CD4-positive, alpha-beta memory T cell (primary cell): ENCODE measurements at places on chromosomes 5 and 9.

- H3K27ac ChIP-seq, result no peak overlapping the region
- H3K27me3 ChIP-seq, result no peaks in the 10 kb centered on the region
- no peaks in the 10 kb centered on the region for H3K36me3 ChIP-seq
- no peak for DNase-seq
- H3K4me1 ChIP-seq, result peaks cover 4% of the 10 kb centered on the region
- no peak overlapping the region for H3K4me3 ChIP-seq
These were observed 13.6 kb downstream of the AHRR start for GRCh38 chr5:334903-335739.

GRCh38 chr9:126420135-126420534, 93.5 kb downstream of the MVB12B start:
- H3K4me3 ChIP-seq, result no peak overlapping the region
- H3K27me3 ChIP-seq, result no peaks in the 10 kb centered on the region
- no peak for DNase-seq
- H3K36me3 ChIP-seq, result no peaks in the 10 kb centered on the region
- no peak overlapping the region for H3K27ac ChIP-seq

DNA sequence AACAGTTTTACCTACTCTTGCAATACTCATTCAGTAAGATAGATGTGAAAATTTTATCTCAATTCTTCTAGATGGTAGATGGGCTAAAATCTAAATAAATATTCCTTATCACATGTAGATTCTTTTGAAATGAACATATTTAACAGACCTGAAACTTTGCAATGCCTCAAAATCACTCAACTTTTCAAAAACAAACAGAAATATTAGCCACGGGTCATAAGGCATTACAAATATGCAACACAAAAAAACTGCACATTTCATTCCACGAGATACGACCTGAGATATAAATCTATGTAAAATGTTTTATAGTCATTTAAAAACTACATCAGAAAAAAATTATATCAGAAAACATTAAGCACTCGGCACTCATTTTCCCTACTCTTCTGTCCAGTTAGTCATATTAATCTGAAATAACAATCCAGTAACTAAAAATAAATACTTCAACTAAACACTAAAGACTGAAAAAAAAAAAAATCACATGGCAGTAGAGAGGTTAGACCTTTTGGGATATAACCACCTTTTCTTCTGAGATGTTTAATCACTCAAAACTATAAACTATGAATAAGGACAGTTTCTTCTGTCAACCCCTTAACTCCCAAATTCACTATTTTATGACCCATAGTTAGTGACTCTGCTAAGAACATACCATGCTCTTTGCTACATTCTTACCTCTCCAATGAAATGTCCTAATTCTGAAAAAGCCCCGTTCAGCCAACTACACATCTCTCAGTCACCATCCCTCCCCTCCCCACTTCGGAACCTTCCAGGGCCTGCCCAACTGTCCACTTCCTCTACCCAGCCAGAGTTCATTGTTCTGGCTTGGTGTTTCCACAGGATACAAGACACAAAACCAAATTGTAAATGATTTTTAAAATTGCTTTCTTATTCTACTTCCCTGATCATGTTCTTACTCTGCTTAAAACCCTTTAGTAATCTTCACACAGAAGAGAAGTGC, 6.4 kb downstream of the HOMER1 start:
- H3K4me1 ChIP-seq, result peaks cover under 1% of the 10 kb centered on the region
- no peak overlapping the region for H3K4me3 ChIP-seq

DNA sequence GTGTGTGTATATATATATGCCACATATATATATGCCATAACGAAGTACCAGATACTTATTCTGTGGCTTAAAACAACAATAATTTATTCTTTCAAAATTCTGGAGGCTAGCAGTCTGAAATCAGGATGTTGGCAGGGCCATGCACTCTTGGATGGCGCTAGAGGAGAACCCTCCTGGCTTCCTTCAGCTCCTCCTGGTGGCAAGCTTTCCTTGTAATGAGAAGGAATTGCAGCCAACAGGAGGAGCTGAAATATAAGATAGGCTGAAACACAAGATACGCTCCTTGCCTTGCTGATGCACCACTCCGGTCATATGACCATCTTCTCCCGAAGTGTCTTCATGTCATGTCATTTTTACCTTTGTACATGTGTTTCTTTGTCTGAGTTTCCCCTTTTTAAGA, 368.1 kb upstream of the CTNND2 start:
- H3K27me3 ChIP-seq, result no peaks in the 10 kb centered on the region
- H3K27ac ChIP-seq, result no peak overlapping the region
- DNase-seq, result no peak

DNA sequence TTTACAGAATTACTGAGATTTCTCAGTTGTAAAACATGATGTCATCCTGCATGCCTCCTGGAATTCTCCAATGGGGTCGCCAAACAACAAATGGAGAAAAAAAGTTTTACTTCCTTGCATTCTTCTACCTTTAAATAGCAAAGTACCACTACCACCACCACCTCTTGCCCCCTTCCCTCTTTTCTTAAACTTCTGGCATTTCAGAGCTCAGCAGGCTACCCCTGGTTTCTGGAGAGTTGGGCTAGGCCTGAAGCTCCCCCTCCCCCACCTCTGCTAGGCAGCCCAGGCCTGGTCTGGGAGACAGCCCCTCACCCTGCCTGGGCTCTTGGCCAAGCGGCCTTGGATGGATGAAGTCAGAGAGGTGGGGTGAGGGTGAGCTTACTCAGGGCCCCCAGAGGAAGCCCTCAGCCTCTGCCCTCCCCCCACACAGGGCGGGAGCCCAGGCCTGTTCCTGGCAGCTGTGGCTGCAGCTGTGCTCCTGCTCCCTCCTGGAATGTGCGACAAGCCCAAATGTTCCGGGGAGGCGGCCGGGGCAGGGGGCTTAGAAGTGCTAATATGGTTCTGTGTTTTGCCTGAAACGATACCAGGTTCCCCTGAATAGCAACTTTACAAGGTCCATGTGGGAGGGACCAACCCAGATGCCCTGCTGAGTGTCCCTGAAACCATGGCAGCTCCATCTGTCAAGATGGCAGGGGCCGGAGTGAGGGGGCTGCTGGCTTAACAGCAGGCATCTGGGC, 6.0 kb upstream of the CCIN start:
- no peak for DNase-seq
- peaks cover 12% of the 10 kb centered on the region for H3K4me1 ChIP-seq
- H3K36me3 ChIP-seq, result peaks cover 3% of the 10 kb centered on the region
- H3K4me3 ChIP-seq, result no peak overlapping the region
- H3K27ac ChIP-seq, result no peak overlapping the region

DNA sequence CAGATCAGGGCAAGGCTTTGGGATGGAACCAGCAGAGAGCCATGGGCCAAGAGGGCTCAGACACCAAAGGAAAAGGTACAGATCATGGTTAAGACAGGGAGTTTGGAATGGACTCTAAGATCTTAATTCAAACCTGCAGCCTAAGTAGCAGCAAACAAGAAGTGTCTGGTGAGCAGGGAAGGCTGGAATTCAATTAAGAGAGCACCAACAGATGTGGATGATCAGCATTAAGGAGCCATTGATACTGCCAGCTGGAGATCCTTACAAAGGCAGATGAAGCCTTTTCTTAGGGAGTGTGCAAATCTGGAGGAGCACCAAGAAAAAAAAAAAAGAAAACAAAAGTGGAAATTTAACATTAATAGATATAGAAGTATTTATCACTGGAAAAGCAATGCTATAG, 516.8 kb downstream of the RASEF start:
- H3K36me3 ChIP-seq, result no peaks in the 10 kb centered on the region
- no peak for DNase-seq
- H3K4me1 ChIP-seq, result no peaks in the 10 kb centered on the region
- no peak overlapping the region for H3K4me3 ChIP-seq

GRCh38 chr5:54965806-54966205, 19.6 kb downstream of the ESM1 start:
- H3K27me3 ChIP-seq, result no peaks in the 10 kb centered on the region
- H3K4me1 ChIP-seq, result no peaks in the 10 kb centered on the region
- H3K27ac ChIP-seq, result no peak overlapping the region

- no peaks in the 10 kb centered on the region for H3K36me3 ChIP-seq
- peaks cover 50% of the 10 kb centered on the region for H3K4me1 ChIP-seq
- H3K4me3 ChIP-seq, result no peak overlapping the region
- no peaks in the 10 kb centered on the region for H3K27me3 ChIP-seq
- DNase-seq, result no peak
- H3K27ac ChIP-seq, result no peak overlapping the region
These were observed 6.9 kb upstream of the EMB start for GRCh38 chr5:50447941-50448340.

DNA sequence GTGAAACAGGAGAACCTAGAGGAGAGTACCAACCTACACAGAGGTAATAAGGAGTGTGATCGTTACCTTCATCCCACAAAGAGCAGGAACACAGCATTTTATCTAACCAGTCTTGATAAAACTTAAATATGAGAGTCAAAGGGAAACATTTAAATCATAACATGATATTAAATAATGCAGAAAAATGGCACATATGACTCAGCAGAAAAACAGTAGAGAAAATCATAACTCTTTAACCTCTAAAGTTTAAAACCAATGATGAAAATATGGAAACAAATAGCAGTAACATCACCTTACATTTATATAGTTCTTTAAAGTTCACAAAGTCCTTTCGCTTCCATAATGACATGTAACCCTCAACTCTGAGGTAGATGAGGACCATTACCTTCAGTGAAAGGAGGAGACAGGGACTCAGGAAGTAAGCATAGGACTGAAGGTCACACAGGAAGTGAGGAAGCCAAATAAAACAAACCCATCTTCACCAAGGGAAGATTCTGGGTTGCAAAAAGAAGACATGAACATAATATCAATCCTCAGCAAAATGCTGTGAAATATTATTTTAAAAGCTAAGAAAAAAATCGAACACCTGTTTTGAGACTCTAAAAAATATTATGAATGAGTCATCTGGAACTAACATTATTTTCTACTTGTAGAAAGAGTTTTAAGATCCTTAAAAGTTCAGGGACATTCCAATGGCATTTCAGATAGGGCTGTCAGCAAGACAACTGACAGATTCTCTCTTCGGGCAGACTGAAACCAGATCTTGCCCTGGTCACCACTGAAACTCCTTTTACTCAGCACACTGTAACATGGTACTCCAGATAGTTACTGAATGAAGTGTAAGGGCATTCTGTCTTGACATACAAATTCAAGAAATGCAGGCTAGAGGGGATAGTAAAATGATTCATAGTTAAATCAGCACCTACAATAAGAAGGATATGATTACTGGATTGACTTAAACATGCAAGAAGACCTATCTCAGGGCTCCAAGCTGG, 148.5 kb downstream of the EPB41L4A start:
- no peak overlapping the region for H3K4me3 ChIP-seq
- no peaks in the 10 kb centered on the region for H3K36me3 ChIP-seq
- H3K4me1 ChIP-seq, result no peaks in the 10 kb centered on the region
- H3K27me3 ChIP-seq, result no peaks in the 10 kb centered on the region
- DNase-seq, result no peak

DNA sequence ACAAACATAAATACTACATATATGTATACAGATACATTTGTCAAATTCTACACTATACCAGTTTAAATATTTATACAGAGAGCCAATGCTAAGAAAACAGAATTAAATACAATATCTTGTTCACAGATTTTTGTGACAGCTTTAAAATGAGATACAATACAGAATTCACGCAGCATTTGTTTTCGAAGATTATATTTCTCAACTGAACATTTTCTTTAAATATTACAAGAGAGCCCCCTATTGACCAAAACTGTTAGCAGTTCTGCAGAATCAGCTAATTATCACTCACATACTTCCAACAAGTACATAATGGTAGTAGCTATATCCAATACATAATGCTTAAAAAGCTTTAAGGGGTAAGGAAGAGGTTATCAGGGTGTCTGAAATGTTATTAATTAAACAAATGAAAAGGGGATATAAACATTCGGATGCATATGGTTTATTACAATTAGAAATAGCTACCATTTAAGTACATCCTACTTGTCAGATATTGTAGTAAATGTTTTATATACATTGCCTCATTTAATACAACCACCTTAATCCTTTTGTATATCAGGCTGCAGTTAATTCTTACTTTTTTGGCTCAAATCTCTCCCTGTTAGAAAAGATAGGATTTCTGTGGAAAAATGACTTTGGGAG, 31.7 kb downstream of the ZDHHC21 start:
- no peak overlapping the region for H3K4me3 ChIP-seq
- H3K27me3 ChIP-seq, result no peaks in the 10 kb centered on the region
- DNase-seq, result no peak
- no peak overlapping the region for H3K27ac ChIP-seq
- H3K36me3 ChIP-seq, result no peaks in the 10 kb centered on the region

DNA sequence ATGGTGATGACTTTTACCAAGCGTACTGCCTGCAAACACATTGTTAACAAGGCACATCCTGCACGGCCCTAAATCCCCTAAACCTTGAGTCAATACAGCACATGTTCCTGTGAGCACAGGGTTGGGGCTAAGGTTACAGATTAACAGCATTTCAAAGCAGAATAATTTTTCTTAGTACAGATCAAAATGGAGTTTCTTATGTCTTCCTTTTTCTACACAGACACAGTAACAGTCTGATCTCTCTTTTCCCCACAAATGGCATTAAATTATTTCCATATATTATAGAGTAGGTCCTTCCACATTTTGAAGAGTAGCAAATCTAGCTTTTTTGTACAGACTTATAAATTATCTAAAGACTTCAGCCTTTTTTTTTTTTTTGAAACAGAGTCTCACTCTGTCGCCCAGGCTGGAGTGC, 1.6 kb upstream of the TMEM141 start:
- H3K4me1 ChIP-seq, result peaks cover 28% of the 10 kb centered on the region
- no peak overlapping the region for H3K4me3 ChIP-seq
- H3K36me3 ChIP-seq, result peaks cover 14% of the 10 kb centered on the region
- no peak for DNase-seq
- H3K27ac ChIP-seq, result no peak overlapping the region
- H3K27me3 ChIP-seq, result no peaks in the 10 kb centered on the region

DNA sequence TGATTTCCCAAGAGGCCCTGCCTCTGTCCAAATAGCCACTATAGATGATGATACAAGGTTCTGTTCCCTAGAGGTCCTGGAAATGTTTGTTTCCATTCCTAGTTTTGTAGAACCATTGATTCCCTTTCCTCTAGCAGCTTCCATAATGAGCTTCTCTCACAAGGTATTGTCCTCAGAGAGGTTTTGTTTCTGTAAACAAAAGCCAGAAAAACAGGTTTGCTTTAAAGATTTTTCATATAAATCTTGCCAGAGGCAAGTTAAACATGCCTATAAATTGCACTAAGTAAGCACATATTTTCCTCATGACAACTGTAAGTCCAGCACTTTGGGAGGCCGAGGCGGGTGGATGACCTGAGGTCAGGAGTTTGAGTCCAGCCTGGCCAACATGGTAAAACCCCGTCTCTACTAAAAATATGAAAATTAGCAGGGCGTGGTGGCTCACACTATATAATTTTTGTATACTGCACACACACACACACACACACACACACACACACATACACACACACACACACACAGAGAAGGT, 1787.7 kb downstream of the EFNA5 start:
- DNase-seq, result no peak
- H3K36me3 ChIP-seq, result no peaks in the 10 kb centered on the region
- H3K27ac ChIP-seq, result no peak overlapping the region
- H3K27me3 ChIP-seq, result no peaks in the 10 kb centered on the region
